Activated naive CD8-positive, alpha-beta T cell treated with anti-CD3 and anti-CD28 coated beads, Interleukin-2, amount 10 ng/mL, durations not matched to agents 7 days and 5 days (primary cell): ENCODE measurements at places on chromosomes 6 and 20. TPM values are rescaled to one million over a fixed set of nuclear protein-coding genes. Genes with fewer than 3 reads are reported as not detected.

The ZNF76 gene
- total RNA-seq: 63.0 TPM

The TPD52L1 gene
- total RNA-seq: not detected

The LGSN gene
- total RNA-seq: 0.40 TPM

The COL9A1 gene
- not detected for total RNA-seq

The BTNL2 gene
- total RNA-seq: not detected

The HLA-DRB5 gene
- total RNA-seq: 0.26 TPM

The VEGFA gene
- total RNA-seq: 39.5 TPM

The MOXD1 gene
- not detected for total RNA-seq

The LY6G6C gene
- not detected for total RNA-seq

The HLA-G gene
- 2.0 TPM for total RNA-seq

The OXT gene
- 0.89 TPM for total RNA-seq

The OR2J3 gene
- total RNA-seq: not detected

The TRERF1 gene
- total RNA-seq: 21.6 TPM

The SOX12 gene
- total RNA-seq: 10.6 TPM

The OR2H2 gene
- not detected for total RNA-seq

The MYL9 gene
- total RNA-seq: 0.51 TPM

The ZBTB46 gene
- total RNA-seq: 0.11 TPM
